ENCODE measurements at places on chromosomes 2 and 18.
A peak's percentile ranks its signal among the peaks of the same experiment; 100 is the strongest.

DNA sequence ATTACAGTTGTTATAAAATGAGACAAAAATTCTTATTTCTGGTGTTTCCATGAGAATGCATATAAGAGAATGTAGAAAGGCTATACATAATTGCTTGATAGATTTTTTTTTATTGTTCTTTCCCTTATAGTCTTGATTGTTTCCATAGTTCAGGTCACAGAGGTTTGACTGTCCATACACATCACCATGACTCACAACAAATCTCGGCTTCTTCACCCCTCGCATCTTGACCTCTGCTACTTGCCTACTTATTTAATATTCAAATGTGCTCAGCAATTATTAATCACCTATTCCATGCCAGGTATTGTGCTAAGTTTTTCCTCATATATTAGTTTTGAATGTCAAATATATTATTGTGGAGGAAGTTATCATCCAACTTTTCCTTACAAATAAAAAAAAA, 789.6 kb downstream of the RNF144A start:
- no peak for DNase-seq
- H3K27me3 ChIP-seq = no peaks in the 10 kb centered on the region
- H3K4me3 ChIP-seq = no peak overlapping the region
- H3K4me1 ChIP-seq = no peaks in the 10 kb centered on the region
- no peak overlapping the region for H3K27ac ChIP-seq

GRCh38 chr2:41937921-41938708, 109.7 kb upstream of the PKDCC start:
- H3K4me1 ChIP-seq = no peaks in the 10 kb centered on the region
- no peak overlapping the region for H3K4me3 ChIP-seq
- no peaks in the 10 kb centered on the region for H3K36me3 ChIP-seq
- peak; percentile 71 for DNase-seq

GRCh38 chr2:44943693-44944101, 2.2 kb downstream of the SIX3 start:
- no peaks in the 10 kb centered on the region for H3K36me3 ChIP-seq
- H3K27me3 ChIP-seq = peaks cover 76% of the 10 kb centered on the region
- no peak overlapping the region for H3K4me3 ChIP-seq

DNA sequence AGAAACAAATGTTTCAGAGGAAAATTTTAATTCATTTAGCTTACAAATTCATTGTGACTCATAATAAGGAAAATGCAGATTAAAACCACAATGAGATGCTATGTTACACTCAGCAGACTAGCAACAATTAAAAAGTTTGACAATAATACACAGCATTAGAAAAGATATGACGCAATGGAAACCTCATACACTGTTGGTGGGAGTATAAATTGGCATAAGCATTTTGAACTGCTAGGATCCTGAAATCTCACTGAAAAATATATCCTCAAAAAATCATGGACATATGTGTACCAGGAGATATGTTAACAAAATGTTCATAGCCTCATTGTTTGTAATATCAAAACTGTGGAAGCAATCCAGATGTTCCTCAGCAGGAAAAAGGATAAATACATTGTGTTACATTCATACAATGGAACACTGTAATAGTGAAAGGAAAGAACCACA, 13.7 kb downstream of the CALCRL start:
- no peaks in the 10 kb centered on the region for H3K4me1 ChIP-seq
- H3K27ac ChIP-seq = no peak overlapping the region
- no peaks in the 10 kb centered on the region for H3K36me3 ChIP-seq
- no peak overlapping the region for H3K4me3 ChIP-seq

DNA sequence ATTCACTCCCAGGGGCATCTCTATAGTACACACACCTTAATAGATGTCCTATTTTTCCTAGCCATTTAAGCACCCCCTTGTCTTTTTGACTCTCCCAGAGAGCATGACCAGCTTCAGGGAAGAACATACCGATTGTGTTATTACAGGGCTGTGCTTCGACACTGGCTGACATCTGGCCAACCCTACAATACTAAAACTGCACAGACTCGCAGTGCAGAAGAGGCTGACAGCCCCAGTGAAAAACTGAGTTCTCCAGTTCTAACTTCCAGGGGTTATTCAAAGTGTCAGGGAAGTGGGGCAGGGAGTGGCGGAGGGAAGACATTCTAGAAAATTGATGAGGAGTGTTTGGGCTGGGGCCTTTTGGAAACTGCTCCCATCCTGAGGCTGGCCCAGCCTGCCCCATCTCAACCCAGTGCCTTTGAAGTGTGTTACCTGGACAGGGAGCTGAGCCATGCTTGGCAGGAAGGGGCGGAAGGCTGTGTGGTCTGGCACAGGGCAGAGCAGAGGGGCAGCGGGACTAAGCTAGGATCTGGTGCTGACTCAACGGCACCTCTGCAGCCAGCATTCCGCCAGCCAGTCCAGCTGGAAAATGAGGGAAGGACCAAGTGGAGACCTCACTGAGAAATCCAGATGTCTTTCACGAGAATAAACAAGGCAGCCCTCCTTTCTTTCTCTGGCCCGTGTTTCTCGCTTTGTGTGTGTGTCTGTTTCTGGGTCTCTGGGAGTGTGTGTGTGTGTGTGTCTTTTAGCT, 15.4 kb upstream of the IGFBP5 start:
- H3K36me3 ChIP-seq = no peaks in the 10 kb centered on the region
- no peak overlapping the region for H3K27ac ChIP-seq
- no peak overlapping the region for H3K4me3 ChIP-seq
- H3K4me1 ChIP-seq = no peaks in the 10 kb centered on the region

GRCh38 chr2:178266445-178266844, 72.1 kb downstream of the OSBPL6 start:
- no peaks in the 10 kb centered on the region for H3K4me1 ChIP-seq
- DNase-seq = no peak
- H3K27ac ChIP-seq = no peak overlapping the region
- no peak overlapping the region for H3K4me3 ChIP-seq
- no peaks in the 10 kb centered on the region for H3K27me3 ChIP-seq
- no peaks in the 10 kb centered on the region for H3K36me3 ChIP-seq

DNA sequence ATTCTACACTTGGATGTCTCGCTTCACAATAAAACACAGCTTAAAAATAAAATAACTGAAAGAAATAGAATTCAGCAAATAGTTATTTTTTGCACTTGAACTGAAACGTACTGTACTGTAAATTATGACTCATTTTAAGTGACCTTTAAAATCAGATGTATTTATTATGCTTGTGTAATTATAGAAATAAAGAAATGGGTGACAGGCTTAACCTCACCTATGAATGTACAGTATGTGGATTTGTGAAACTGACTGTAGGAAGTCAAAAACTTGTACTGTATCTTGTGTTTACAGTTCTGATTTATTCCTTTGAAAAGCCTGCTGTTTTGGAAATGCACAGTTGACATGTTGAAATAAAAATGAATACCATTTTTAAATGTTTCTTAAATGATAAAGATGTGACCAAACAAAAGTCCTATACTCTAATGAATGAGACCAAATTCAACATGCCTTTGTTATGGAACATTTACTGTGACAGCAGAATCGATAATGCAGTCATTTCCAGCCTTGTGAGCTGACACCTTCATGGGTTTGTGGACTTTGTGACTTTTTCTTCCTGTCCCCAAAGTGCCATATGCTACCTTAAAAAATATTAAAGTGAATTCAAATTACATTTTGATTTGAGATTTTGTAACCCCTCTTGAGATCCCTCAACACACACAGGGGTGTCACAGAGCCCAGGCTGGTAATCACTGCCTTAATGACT, 32.7 kb downstream of the NEMP2 start:
- no peak overlapping the region for H3K27ac ChIP-seq
- no peaks in the 10 kb centered on the region for H3K27me3 ChIP-seq
- H3K36me3 ChIP-seq = no peaks in the 10 kb centered on the region
- peaks cover 3% of the 10 kb centered on the region for H3K4me1 ChIP-seq

- H3K4me3 ChIP-seq = no peak overlapping the region
- H3K27ac ChIP-seq = no peak overlapping the region
- no peak for DNase-seq
- H3K4me1 ChIP-seq = no peaks in the 10 kb centered on the region
- H3K36me3 ChIP-seq = no peaks in the 10 kb centered on the region
Measured at GRCh38 chr2:138122891-138123290, 158.6 kb downstream of the HNMT start.

GRCh38 chr2:111617299-111618225, 266.4 kb downstream of the ANAPC1 start:
- peak overlapping the region; percentile 23 for H3K27ac ChIP-seq
- no peak overlapping the region for H3K4me3 ChIP-seq
- no peak for DNase-seq
- no peaks in the 10 kb centered on the region for H3K36me3 ChIP-seq

DNA sequence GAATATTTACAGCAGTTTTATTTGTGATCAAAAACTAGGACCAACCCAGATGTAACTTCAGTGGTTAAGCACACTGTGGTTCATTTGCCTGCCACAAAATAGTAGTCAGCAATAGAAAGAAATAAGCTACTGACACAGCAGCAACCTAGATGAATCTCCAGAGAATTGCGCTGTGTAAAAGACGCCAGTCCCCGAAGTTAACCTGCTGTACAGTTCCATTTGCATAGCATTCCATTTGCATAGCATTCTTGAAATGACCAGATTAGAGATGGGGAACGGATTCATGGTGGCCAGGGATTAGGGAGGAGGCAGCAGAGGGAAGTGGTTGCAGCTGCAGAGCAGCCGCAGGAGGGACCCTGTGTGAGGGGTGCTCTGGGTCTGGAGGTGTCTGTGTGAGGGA, 39.3 kb upstream of the NFATC1 start:
- no peak for DNase-seq
- H3K27ac ChIP-seq = no peak overlapping the region
- peaks cover 2% of the 10 kb centered on the region for H3K36me3 ChIP-seq
- H3K4me1 ChIP-seq = no peaks in the 10 kb centered on the region

GRCh38 chr2:172244419-172245130, 141.9 kb upstream of the DLX2 start:
- H3K27ac ChIP-seq = no peak overlapping the region
- H3K27me3 ChIP-seq = no peaks in the 10 kb centered on the region
- H3K4me1 ChIP-seq = no peaks in the 10 kb centered on the region
- DNase-seq = no peak
- H3K4me3 ChIP-seq = no peak overlapping the region
- H3K36me3 ChIP-seq = no peaks in the 10 kb centered on the region

GRCh38 chr2:43131051-43131889, 95.1 kb downstream of the ZFP36L2 start:
- H3K4me1 ChIP-seq = peaks cover 28% of the 10 kb centered on the region
- no peak overlapping the region for H3K27ac ChIP-seq
- H3K36me3 ChIP-seq = no peaks in the 10 kb centered on the region
- no peak overlapping the region for H3K4me3 ChIP-seq

DNA sequence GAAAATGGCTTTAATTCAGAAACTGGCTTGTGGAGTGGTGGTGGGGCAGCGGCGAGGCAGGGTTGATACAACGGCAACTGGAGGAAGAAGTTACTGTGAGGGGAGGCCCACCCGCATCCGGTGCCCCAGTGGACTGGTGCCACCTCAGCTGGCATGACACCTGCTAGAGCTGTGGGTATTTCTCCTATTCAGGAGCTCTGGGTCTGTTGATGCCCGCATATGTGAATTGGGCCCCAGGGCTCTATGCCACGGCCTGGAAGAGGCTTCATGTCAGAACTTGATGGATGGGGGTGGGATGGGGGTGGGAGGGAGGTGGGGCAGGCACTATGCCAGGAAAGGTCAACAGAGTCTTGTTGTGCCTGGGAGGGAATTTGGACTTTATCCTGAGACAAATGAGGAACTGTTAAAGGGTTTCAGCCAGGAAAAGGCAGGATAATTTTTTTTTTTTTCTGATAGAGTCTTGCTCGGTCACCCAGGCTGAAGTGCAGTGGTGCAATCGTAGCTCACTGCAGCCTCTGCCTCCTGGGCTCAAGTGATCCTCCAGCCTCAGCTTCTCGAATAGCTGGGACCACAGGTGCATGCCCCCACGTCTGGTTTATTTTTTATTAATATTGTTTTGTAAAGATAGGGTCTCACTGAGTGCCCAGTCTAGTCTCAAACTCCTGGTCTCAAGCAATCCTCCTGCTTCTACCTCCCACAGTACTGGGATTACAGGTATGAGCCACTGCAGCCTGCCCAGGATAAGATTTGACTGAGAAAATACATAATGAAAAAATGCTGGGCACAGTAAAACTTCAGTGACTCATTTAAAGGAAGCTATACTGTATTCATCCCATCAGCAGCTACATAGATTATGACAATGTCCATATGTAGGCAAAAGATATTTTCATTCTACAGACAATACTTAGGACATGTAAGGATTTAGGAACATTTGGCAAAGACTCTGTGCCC, 52.6 kb downstream of the SH2D6 start:
- H3K27ac ChIP-seq = peak overlapping the region; percentile 26
- H3K4me1 ChIP-seq = peaks cover 20% of the 10 kb centered on the region
- no peaks in the 10 kb centered on the region for H3K36me3 ChIP-seq
- no peak for DNase-seq

- DNase-seq = no peak
- H3K4me1 ChIP-seq = no peaks in the 10 kb centered on the region
- H3K27ac ChIP-seq = no peak overlapping the region
- H3K4me3 ChIP-seq = no peak overlapping the region
Measured at GRCh38 chr18:179499-179898, 21.1 kb downstream of the USP14 start.

DNA sequence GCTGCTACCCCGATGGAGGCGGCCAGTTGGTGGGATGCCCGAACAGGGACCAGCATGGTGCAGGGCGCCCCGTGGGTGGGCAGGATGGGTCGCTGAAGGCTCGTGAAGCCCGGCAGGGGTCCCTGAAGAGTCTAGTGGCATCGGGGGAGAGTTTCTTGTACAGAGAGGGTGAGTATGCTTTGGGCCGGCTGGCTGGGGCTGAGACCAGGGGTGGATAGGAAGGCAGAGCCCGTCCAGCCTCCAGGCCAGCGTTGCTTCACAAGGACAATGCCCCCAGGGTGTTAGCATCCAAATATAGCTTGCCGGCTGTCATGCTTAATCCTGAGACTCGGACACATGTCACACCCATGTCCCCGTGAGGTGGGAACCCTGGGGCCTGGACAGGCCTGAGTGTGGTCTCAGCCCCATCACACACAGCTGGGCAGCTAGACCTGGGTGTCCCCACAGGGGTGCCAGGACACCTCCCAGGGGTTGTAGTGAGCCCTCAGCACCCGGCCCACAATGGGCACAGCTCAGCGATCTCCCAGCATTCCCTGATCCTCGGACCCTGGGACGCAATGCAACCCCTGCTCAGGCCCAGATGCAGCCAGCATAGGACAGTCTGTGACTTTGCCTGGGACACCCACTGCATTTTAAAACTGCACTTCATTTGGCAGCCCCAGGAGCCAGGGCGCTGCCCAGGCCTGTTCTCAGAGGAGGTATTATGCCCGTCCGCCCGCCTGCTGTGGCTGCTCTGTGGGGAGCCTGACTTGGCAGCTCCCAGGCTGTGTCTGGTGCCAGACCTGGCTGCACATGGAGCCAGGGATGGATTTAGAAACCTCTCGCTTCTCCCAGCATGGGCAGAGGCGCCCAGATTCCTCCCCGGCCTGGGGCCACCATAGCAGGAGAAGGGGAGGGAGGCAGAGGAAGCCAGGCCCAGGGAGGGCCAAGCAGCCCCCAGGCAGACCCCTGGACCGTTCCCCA, 36.4 kb downstream of the RAMP1 start:
- no peaks in the 10 kb centered on the region for H3K36me3 ChIP-seq
- H3K27ac ChIP-seq = no peak overlapping the region
- H3K4me3 ChIP-seq = no peak overlapping the region
- DNase-seq = no peak
